ENCODE measurements at places on chromosomes 11 and 22. TPM values are rescaled to one million over a fixed set of nuclear protein-coding genes. Genes with fewer than 3 reads are reported as not detected.

Gene SCT
- total RNA-seq, result not detected

Gene LPXN
- 1.9 TPM for total RNA-seq

Gene FXYD6
- 90.1 TPM for total RNA-seq

Gene THY1
- total RNA-seq, result 2.5 TPM

Gene SLC5A4
- not detected for total RNA-seq

Gene SPDYC
- not detected for total RNA-seq

Gene P2RX6
- 11.3 TPM for total RNA-seq

Gene CPSF7
- total RNA-seq, result 56.0 TPM

GRCh38 chr11:11706028-11706427, 84.2 kb upstream of the GALNT18 start:
- H3K27me3 ChIP-seq, result no peaks in the 10 kb centered on the region
- peaks cover 12% of the 10 kb centered on the region for H3K4me1 ChIP-seq
- DNase-seq, result peak; percentile 42
- no peak overlapping the region for H3K27ac ChIP-seq
- H3K4me3 ChIP-seq, result no peak overlapping the region

DNA sequence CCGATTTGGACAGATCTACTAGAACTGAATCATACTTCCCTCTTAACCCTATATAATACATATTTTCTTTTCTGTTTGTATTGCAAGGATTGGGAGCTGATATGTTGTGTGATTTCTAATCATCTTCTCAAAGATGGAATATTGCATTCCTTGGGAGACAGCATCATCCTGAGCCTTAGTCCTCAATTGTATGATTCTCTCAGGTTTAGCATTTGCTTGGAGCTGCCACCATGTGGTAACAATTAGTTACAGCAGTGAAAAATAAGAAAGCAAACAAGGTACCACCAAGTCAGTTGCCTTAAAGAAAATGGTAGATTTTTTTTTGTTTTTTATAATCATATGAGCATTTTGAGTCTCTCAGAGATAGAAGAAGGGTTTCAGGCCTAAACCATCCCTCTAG, 11.9 kb downstream of the SNX19 start:
- no peak overlapping the region for H3K4me3 ChIP-seq
- DNase-seq, result no peak
- H3K36me3 ChIP-seq, result peaks cover 32% of the 10 kb centered on the region

GRCh38 chr11:118289401-118289800, 15.1 kb upstream of the CD3E start:
- H3K4me3 ChIP-seq, result no peak overlapping the region
- no peaks in the 10 kb centered on the region for H3K27me3 ChIP-seq
- DNase-seq, result no peak
- no peaks in the 10 kb centered on the region for H3K4me1 ChIP-seq
- H3K36me3 ChIP-seq, result no peaks in the 10 kb centered on the region

DNA sequence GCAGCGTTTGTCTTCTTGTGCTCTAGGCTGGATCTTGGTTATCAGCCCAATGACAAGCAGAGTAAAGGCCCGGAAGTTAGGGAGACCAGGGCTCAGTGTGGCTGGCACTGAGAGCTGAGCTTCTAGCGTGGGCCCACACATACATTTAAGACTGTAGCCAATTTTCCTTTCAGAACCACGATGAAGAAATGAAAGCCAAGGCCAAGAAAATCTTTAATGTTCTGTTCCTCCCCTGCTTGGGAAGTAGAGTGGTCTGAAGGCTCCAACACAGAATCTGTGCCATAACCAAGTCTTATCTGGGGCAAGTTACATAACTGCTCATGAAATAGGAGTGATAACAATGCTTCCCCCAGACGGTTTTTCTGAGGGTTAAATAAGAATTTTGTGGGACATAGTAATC, 4.7 kb upstream of the ST3GAL4 start:
- no peak overlapping the region for H3K4me3 ChIP-seq
- H3K27me3 ChIP-seq, result no peaks in the 10 kb centered on the region
- no peak overlapping the region for H3K27ac ChIP-seq
- no peak for DNase-seq

- H3K4me3 ChIP-seq, result no peak overlapping the region
- no peak for DNase-seq
- no peaks in the 10 kb centered on the region for H3K36me3 ChIP-seq
Observed at GRCh38 chr22:31861226-31861840, 83.0 kb upstream of the YWHAH start.

DNA sequence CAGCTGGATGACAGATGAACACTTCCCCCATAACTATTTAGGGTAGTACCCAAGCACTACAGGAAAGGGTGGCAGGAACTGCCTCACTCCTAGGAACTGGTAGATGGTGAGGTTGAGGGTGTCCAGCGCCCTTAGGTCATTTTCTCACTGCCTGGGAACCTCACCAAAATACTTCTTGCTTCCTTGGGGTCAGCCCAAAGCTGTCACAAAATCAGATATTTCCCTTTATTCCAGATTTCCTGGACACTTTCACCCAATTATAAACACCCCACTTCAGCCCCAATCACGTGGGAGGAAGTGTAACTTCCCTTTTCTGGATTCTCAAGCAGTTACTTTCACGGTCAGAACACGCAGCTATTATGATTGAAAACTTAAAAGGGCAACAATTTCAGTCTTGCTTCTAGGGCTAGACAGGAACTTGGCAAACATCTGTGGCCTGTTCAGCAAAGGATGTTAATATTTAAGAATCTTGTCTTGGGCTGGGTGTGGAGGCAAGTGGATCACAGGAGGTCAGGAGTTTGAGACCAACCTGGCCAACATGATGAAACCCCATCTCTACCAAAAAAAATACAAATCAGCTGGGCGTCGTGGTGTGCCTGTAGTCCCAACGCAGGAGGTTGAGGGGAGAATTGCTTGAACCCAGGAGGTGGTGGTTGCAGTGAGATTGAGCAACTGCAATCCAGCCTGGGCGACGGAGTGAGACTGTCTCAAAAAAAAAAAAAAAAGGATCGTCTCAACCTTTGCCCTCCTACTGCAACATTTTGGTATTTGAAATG, 4.0 kb downstream of the FTH1 start:
- H3K4me1 ChIP-seq, result peaks cover under 1% of the 10 kb centered on the region
- no peak overlapping the region for H3K27ac ChIP-seq
- no peak overlapping the region for H3K4me3 ChIP-seq
- no peak for DNase-seq

DNA sequence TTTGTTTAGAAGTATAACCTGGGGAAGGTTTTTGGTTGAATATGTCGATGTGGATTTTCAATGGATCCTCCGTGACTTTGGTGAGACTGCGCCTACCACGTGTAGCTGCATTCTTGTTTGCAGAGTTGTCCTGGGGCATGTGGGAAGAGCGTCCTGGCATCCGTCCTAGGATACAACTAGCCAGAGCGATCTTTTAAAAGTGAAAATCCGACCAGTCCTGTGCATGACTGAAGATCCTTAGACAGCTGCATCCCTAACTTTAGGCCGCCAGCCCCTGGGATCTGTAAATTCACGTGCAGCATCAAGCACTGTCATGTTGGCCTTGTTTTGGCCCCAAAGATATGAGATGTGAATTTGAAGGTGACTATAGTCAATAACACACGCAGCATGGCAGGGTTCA, 22.4 kb upstream of the THY1 start:
- no peak overlapping the region for H3K27ac ChIP-seq
- no peaks in the 10 kb centered on the region for H3K4me1 ChIP-seq
- no peak for DNase-seq
- H3K36me3 ChIP-seq, result no peaks in the 10 kb centered on the region
- H3K27me3 ChIP-seq, result no peaks in the 10 kb centered on the region
- H3K4me3 ChIP-seq, result no peak overlapping the region

GRCh38 chr11:92919048-92919447, 50.4 kb upstream of the MTNR1B start:
- DNase-seq, result no peak
- no peak overlapping the region for H3K27ac ChIP-seq
- H3K4me1 ChIP-seq, result no peaks in the 10 kb centered on the region
- no peaks in the 10 kb centered on the region for H3K27me3 ChIP-seq

GRCh38 chr22:47515384-47516125, 753.1 kb downstream of the TBC1D22A start:
- no peaks in the 10 kb centered on the region for H3K4me1 ChIP-seq
- H3K27me3 ChIP-seq, result no peaks in the 10 kb centered on the region
- H3K4me3 ChIP-seq, result no peak overlapping the region
- no peak for DNase-seq
- H3K36me3 ChIP-seq, result no peaks in the 10 kb centered on the region
- H3K27ac ChIP-seq, result no peak overlapping the region

- H3K27me3 ChIP-seq, result no peaks in the 10 kb centered on the region
- no peaks in the 10 kb centered on the region for H3K4me1 ChIP-seq
- DNase-seq, result no peak
- H3K27ac ChIP-seq, result no peak overlapping the region
- H3K36me3 ChIP-seq, result no peaks in the 10 kb centered on the region
Observed at GRCh38 chr11:93652679-93653078, 8.8 kb upstream of the CEP295 start.

DNA sequence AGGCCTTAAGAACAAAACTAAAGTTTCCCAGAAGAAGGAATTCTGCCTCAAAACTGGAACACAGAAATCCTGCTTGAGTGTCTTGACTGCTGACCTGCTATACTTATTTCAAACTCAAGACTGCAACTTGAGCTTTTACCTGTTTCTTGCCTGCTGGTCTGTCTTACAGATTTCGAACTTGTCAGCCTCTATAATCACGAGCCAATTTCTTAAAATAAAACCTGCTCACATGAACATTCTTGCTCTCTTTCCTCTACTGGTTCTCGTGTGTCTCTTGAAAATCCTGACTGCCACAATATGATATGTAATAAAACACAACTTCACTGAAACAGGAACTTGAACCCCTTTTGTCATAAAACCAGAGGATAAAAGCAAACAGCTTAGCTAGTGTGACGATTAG, 13.9 kb downstream of the PATL1 start:
- no peak overlapping the region for H3K4me3 ChIP-seq
- no peaks in the 10 kb centered on the region for H3K27me3 ChIP-seq
- no peak overlapping the region for H3K27ac ChIP-seq
- no peak for DNase-seq

GRCh38 chr11:9615031-9615451, 41.6 kb downstream of the WEE1 start:
- H3K27ac ChIP-seq, result no peak overlapping the region
- no peak overlapping the region for H3K4me3 ChIP-seq
- H3K4me1 ChIP-seq, result peaks cover 17% of the 10 kb centered on the region
- no peak for DNase-seq
- no peaks in the 10 kb centered on the region for H3K36me3 ChIP-seq

- peak overlapping the region; percentile 48 for H3K27ac ChIP-seq
- H3K36me3 ChIP-seq, result no peaks in the 10 kb centered on the region
- H3K27me3 ChIP-seq, result no peaks in the 10 kb centered on the region
Observed at GRCh38 chr11:62539238-62539925, 7.2 kb downstream of the AHNAK start.

- H3K27ac ChIP-seq, result no peak overlapping the region
- H3K4me3 ChIP-seq, result no peak overlapping the region
- H3K4me1 ChIP-seq, result no peaks in the 10 kb centered on the region
- DNase-seq, result no peak
Observed at GRCh38 chr22:32717337-32718240, 83.9 kb upstream of the TIMP3 start.

DNA sequence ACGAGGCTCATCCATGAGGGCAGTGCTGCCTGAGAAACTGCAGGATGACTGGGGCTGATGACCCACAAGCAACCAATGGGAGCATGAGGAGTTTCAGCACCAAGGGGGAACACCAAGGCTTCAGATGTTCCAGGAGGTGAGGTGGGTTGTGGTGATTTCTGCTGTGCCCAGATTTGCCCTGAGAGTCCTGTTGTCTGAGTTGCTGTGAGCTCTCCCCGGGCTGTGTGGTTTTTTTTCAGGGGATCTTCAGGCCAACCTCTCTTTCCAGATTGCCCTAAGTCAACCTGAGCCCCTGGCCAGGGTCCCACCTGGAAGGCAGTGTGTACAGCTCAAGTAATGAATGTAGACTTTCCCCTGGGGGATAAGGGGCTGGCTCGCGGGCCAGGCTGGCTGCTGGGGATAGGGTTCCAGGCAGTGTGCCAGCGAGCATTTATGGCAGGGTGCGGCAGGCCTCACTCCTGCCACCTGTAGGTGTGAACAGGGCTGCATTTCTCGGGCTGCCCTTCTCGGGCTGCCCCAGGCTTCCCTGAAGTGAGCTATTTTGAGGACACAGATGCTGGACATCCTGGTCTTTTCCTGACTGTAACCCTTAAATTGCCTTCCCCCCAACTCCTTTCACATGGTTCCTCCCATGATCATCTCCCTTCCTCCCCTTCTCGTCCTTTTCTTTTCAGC, 9.8 kb downstream of the SLC22A6 start:
- H3K4me1 ChIP-seq, result no peaks in the 10 kb centered on the region
- no peaks in the 10 kb centered on the region for H3K27me3 ChIP-seq
- H3K4me3 ChIP-seq, result no peak overlapping the region
- no peak overlapping the region for H3K27ac ChIP-seq
- no peaks in the 10 kb centered on the region for H3K36me3 ChIP-seq

DNA sequence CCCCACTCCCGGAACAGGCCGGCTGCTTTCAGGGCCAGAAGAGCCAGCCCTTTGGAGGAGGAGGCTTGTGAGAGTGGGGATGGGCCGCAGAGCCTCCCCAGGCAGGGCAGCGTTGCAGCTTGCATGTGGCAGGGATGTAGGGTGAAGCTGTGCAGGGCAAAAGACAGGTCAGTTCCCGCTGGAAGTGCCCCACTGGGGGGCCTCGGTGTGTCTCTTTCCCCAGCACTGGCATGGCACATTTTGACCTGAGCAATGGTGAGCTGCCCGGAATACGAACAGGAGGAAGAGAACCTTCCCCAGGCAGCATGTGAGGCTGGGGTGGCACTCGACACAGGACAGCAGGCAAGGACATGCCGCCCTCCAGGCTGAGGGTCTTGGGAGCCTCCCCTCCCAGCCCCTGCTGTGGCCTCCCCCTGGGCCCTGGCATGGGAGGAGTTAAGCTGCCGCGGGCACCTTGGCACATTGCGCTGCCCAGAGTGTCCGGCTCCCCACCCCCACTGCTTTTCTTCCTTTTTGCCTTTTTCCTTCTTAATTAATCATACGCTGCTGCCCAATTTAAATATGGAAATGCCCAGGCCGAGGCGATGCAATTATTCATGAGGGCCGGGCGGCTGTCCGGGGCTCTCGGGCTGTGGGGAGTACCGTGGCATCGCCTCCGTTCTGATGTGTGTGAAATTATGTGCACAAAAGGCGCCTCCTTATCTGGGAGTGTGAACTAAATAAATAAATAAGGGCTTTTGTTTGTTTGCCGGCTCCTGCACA, 76.0 kb upstream of the WNT7B start:
- peak; percentile 53 for DNase-seq
- no peaks in the 10 kb centered on the region for H3K27me3 ChIP-seq
- no peaks in the 10 kb centered on the region for H3K36me3 ChIP-seq
- peaks cover 7% of the 10 kb centered on the region for H3K4me1 ChIP-seq
- peak overlapping the region; percentile 78 for H3K4me3 ChIP-seq

- H3K4me1 ChIP-seq, result no peaks in the 10 kb centered on the region
- no peak for DNase-seq
- H3K36me3 ChIP-seq, result no peaks in the 10 kb centered on the region
- H3K27ac ChIP-seq, result no peak overlapping the region
- H3K27me3 ChIP-seq, result no peaks in the 10 kb centered on the region
- H3K4me3 ChIP-seq, result no peak overlapping the region
Observed at GRCh38 chr22:35089139-35089538, 23.2 kb downstream of the ISX start.
